Activated CD4-positive, alpha-beta T cell treated with anti-CD3 and anti-CD28 coated beads for 48 hours (primary cell): ENCODE measurements at places on chromosomes 1 and 21.

- DNase-seq: no peak
These were observed 81.7 kb downstream of the PGM1 start for GRCh38 chr1:63674865-63675419.

DNA sequence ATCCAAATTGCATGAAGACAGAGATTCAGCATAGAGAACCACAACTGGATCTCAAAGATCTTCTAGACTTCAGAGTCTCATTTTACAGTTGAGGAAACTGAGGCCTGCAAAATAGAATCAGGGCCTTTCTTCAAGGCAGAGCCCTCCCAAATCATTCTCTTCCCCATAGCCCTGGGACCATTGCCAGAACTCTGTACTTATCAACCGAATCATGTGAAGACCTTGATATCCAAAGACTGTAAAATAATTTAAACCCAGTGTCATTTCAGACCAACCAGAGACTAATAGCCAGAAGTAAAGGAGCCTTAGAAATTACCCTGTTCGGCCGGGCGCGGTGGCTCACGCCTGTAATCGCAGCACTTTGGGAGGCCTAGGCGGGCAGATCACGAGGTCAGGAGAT, 90.1 kb downstream of the DTL start:
- DNase-seq: no peak

GRCh38 chr1:248871837-248872401, 13.0 kb upstream of the ZNF692 start:
- no peak for DNase-seq

DNA sequence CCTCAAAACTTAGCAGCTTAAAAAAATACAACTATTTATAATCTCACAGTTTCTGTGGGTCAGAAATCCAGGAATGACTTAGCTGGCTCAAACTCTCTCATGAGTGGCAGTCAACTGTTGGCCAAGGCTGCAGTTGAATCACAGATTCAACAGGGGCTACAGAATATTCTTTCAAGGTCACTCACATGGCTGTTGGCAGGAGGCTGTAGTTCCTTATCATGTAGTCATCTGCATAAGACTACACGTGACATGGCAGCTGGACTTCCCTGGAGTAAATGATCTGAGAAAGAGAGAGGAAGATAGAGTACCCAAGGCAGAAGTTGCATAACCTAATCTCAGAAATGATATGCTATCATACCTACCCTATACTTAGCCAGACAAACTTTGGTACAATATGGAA, 75.2 kb upstream of the TSPAN2 start:
- no peak for DNase-seq

DNA sequence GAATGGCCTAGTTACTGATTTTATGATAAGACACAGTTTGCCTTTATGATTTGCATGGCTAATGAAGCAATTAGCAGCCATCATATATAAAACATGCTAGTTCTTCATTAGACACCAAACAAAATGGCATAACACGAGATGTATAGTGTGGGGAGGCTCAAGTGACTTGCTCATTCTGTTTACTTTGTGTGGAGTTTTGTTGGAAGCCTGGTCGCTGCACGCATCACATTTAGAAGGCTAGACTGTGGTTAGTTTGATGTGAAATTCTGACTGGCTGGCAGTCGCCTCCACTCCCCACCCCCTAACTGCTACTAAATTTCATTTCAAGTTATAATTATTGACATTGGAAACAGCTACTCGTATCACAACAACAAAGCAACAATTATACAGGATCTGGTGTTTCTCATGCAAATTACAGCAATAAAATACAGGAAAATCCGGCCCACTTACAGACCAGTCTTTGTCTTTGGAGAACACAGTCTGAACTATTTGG, 356.1 kb downstream of the LMO4 start:
- no peak for DNase-seq

DNA sequence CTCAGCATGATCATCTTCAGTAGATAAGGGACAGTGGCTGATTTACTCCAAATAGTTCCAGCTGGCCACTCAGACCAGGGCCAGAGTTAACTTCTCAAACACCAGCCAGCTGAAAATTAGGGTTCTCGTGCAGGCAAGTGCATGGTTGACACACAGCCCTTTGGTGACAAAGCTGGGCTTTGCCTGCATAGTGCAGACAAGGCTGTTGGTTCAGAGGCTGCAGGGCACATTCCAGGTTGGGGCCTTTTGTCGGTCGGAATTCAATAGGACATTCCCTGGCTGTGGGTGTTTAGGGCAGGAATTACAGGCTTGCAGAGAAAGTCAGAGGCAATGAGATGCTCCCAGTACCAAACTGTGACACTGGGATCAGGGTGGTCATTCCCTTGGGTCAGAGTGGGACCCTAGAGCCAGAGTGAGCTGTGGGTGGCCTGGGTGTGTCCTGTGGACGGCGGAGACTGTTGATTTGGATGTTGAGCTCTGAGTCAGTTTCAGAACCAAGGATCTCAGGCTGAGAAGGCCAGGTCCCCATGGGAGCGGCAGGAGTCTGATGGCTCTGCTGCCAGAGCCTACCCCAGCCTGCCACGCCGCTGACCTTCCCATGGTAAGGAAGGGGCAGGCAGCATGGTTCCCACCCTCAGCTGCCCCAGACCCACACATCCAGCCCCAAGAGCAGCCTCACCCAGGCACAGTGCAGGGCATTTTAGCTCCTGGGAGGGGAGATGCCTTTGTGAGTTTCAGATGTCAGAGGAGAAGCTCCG, 56.2 kb downstream of the STUM start:
- DNase-seq: no peak

DNA sequence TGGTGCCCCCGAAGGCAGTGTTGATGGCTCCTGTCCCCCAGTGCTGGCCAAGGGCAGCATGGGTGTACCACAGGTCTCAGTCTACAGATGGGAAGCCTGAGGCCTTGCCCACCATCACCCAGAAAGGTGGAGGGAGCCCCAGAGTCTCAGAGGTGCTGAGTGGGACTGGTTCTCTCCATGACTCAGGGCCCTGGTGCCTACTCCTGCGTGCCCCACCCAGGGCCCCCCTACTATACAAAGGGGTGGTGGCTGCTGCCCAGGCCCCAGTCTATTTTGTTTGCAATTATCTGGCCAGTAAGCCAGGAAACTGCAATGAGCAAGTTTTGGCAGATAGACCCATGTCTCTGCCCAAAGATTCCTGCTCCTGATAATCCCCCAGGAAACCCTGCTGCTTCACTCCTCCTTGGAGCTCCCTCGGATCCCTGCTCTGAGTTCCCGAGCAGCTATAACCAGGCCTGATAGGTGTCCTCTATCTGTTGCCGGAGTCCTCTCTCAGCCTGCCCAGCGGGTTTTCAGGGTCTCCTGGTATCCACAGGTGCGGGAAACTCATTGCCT, 41.7 kb downstream of the EDN2 start:
- no peak for DNase-seq

GRCh38 chr1:68230484-68230802, 1.9 kb downstream of the WLS start:
- DNase-seq: no peak

DNA sequence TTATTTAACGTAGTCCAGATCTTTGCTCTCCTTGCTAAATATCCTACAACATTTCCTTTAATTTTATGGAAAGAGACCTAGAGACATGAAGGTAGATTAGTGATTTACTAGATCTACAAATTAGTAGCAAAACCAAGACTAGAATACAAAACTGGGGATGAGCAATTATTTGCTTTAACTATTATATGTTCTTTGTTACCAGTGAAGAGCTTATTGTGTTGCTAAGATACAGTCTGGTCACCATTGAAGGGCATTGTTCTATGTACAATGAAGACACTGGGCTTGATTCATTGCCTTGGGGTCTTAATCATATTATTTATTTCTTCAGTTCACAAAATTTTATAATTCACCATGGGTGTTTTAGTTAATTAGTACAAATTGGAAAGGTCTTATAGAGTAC, 88.3 kb downstream of the S1PR1 start:
- no peak for DNase-seq

DNA sequence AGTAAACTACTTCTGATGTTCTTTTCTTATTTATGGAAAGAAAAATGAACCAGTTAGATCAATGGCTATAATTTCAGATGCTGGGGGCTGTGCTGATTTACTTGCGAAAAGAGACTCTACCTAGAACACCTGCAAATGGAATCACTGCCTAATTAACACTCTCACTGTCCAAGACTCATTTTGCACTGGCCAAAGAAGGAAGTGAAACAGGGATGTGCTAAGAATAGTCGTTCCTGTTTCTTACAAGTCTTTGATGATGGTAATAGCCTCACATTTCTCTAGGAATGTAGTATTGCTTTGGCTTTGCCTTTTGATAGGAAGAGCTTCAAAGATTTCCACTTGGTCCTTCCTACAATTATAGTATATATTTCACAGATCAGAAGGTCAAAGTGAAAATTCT, 12.7 kb upstream of the TSNAX start:
- no peak for DNase-seq

DNA sequence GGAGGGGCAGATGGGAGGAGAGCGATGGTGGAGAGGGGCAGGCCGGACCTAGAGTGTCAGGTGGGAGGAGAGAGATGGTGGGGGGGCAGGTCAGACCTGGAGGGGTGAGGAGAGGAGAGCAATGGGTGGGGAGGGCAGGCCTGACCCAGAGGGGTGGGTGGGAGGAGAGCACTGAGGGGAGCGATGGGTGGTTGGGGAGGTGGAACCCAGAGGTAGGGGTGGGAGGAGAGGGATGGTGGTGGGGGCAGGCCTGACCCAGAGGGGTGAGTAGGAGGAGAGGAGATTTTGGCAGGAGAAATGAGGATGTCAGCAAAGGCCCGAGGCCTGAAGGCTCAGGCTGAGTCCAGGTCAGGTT, 157.3 kb upstream of the VAMP3 start:
- DNase-seq: no peak

DNA sequence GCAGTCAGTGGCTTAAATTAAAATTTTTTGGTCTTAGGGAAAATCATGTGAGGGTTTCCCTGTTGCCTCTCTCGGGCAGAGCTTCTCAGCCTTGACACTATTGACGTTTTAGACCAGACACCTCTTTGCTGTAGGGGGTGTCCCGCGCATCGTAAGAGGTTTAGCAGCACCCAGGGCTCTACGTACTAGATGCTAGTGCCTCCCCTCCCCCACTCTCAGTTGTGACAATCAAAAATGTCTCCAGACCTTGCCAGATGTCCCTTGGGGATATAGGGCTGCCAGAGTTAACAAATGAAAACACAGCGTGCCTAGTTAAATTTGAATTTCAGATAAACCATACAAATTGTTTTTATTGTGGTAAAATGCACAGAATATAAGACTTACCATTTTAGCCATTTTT, 293.3 kb downstream of the DISC1 start:
- peak; percentile 21 for DNase-seq

- no peak for DNase-seq
These were observed 8.9 kb upstream of the ADORA3 start for GRCh38 chr1:111512132-111512889.

DNA sequence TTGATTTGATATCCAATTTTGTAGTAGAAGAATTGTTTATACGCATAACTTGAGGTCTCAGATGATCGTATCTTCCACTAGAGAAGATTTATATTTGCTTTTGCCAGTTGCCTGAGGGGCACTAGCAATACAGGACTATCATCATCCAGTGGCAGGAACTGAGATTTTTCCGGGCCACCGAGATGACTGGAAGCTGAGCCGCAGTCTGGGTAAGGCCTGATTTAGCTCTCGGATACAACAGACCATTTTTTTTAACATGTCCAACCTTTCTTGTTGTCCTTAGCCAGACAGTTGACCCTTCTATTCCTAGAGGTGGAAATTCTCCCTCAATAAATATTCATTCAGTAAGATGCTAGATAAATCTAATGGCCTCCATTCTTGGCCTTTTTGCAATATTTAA, 25.4 kb upstream of the GUCA2B start:
- no peak for DNase-seq

DNA sequence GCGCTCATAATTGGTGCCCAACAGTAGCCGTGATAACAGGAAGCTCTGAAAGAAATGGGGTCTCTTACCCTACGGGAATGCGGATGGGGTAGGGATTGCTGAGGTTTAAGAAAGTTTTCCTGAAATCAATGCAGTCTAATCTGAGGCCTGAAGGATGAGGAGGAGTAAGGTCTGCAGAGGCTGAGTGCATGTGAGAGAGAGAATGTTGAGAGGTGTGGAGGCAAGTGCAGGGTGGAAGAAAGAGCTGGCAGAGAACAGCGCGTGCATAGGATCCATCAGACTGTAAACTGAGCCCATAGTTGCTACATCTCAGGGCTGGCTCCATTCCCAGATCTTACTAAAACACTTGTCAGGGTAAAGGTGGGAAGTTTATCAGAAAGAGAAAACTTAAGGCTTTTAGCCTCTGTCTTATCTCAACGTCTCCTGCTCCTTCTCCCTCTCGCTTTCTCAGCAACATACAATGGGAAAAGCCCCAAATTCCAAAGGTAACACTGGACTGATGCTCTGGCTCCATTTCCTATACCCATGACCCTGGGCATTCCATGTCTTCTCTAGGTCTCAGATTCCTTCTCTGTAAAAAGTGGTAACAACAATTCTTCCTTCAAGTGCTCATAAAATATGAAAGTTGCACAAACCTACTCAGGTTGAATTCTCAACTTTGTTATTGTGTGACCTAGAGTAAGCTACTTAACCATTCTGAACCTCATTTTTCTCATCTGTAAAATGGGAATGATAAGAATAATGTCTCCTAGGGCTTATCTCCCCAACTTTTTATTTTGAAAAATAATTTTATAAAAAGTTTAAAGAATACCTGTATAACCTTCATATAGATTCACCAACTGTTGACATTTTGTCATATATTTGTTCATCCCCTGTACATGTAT, 75.2 kb downstream of the SH3GLB1 start:
- no peak for DNase-seq

- no peak for DNase-seq
These were observed 44.3 kb downstream of the KIFAP3 start for GRCh38 chr1:170030212-170030611.

DNA sequence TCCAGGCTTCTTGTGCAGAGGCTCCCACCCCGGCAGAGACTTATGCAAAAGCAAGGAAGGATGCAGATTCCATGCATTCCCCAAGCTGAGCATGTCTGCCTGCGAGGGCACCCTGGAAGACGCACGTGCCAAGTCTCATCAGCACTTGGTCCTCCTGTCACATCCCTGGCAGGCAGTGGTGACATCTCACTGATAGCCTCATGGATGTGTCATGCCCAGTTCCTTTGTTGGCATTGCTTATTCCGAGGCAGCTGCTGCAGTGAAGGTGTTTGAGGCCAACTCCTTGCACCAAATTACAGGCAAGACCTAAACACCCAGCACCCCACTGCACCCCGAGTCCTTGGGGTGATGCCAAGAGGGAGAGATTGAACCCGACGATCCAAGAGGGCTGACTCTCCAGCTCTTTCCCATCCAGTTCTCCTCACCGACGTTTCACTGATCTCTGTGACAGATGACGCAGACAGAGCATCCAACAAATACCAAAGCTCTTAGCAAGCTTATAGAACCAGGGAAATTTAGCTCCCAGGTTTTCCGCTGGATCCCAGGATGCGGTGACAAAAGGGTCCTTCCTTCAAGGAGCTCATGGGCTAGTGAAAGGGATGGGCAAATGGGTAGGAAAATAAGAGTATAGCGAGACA, 611.1 kb downstream of the AJAP1 start:
- DNase-seq: no peak

GRCh38 chr1:59856725-59857338, 42.1 kb downstream of the HOOK1 start:
- DNase-seq: no peak

- no peak for DNase-seq
These were observed 65.8 kb downstream of the RHOU start for GRCh38 chr1:228801068-228801467.

- no peak for DNase-seq
These were observed 3.6 kb upstream of the INAVA start for GRCh38 chr1:200890818-200891773.

GRCh38 chr1:178627037-178627436, 98.0 kb upstream of the RALGPS2 start:
- no peak for DNase-seq
